ENCODE measurements at places on chromosomes 1 and 21.
A peak's percentile ranks its signal among the peaks of the same experiment; 100 is the strongest.

GRCh38 chr1:235011064-235011598 lies 117.5 kb downstream of the TOMM20 start:
- DNase-seq, result no peak

GRCh38 chr1:231315887-231316286 lies 21.8 kb downstream of the EXOC8 start:
- DNase-seq, result no peak

GRCh38 chr1:24120965-24121364 lies 9.0 kb upstream of the MYOM3 start:
- no peak for DNase-seq

DNA sequence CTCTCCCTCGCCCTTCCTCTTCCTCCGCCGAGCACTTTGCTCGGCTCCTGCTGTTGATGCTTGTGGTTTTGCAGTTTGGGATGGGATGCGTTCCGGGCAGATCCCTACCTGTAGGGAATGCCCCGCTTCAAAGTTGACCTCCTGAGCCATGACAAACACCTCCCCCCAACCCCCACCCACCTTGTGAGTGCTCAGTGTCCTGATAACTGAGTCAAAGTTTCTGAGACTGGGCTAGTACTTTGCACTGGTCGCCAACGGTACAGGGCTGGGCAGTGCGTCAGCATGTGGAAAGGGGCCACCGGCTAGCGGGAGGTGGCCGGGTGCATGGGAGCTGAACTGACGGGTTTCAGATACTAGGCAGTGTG lies 771 bp downstream of the RABGAP1L start:
- no peak for DNase-seq

DNA sequence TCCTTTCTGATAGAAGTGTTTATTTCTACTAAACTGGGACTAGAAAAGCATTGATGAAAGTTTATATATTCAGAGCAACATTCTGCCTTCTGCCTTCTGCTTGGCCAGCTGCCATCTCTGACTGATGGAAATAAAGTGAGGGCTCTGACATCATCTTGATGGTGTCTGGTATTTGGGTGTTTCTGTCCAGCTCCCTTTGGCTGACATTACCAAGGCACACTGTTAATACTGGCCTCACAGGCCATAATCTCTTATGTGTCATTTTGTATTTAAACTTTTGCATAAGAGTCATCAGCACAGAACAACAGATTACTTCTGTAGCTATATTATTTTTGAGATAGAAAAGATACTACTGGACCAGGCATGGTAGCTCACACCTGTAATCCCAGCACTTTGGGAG lies 216.9 kb downstream of the RYR2 start:
- no peak for DNase-seq

GRCh38 chr1:42931911-42932422 lies 26.7 kb downstream of the SLC2A1 start:
- DNase-seq, result peak; percentile 46

DNA sequence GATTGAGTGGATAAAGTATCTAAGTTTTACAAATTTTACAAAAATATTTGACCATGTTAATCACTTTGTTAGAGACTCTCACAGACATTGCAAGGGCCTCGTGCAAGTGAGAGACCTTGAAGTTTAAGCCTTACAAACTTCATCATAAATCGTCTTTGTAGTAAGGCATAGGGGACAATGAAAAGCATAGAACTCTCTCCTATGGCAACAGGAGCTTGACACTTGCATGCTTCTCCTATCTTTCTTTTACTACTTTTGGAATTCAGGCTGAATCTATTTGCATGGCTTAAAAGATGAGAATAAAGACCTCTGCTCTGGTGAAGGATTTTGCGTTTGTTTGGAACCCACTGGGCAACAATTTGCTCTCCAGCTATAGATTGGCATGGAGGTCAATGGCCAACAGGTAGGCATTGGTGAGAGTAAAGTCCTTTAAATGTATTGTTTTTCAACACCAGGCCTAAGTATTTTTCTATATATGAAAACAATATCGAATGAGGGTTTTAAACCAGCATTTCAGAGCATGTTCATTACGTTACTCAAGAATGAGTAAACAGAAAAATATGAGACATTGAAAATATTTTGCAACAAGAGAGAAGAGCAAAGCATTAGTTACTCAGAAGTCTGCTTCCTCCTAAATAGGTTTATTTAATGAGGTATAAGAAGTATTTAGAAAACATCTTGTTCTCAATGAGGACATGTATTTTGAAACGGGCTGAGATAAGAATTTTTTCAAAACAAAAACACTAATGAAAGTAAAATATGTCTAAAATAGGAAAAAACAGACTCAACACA lies 192.2 kb downstream of the TGFB2 start:
- no peak for DNase-seq

GRCh38 chr1:214008791-214009422 lies 21.1 kb downstream of the PROX1 start:
- no peak for DNase-seq

DNA sequence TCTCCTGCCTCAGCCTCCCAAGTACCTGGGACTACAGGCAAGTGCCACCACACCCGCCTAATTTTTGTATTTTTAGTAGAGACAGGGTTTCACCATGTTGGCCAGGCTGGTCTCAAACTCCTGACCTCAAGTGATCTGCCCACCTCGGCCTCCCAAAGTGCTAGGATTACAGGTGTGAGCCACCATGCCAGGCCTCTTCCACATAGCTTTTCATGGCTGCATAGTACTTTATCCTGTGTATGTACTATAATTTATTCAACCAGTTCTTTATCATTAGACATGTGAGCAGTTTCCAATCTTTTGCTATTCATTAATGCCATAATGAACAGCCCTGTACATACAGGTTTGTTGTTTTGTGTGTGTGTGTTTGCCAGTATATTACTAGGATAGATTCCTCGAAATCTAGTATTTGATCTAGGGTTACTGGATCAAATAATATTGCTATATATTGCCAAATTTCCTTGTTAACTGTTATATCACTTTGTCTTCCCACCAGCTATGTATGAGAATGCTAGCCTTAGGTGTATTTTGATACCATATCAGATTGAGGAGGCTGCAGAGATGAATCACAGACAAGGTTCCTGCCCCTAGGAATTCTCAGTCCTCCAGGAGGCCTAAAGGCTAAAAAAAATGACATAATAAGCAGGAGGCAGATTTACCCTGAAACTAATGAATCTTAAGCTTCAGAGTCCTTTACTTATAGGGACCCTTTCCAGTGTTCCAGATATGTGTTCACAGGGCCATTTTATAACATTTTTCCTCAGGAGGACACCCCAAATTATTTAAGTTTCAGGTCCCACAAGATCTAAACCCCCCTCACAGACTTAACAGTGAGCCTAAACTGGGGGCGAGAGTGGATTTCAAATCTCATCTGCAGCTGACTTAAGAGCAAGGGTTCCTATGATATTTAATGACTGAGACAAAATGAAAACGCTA lies 2.1 kb upstream of the PDIK1L start:
- DNase-seq, result no peak
